Activated T-helper 17 cell treated with anti-CD3 and anti-CD28 coated beads, Interleukin-2, amount 50 U/mL, for 72 hours (primary cell): ENCODE measurements at places on chromosomes 12 and 14.

- ATAC-seq: no peak
Observed at GRCh38 chr14:24713404-24713803, 79.4 kb upstream of the GZMB start.

DNA sequence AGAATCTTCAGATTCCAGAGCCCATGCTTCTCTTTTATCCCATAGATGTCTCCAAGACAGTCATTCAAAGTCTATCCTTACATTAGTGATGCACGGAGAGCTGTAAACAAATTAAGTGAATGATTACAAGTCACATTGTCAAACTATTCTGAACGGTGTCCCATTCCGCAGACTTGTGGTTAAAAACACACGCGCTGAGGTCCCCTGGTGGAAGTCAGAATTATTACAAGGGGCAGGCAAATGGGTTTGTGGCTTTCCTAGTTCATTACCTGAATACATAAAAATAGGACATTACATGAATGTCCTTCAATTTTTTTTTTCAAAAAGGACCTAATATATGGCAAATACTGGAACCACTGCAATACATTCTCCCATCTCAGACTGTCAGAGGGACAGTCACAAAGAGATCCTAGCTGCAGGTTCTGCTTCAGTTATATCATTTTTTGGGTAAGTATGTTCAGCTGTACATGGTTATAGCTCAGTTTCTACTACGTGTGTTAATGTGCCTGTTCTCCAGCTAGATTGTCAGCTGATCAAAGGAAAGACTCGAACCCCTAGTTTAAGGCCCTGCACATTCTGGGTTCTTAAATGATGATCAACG, 53.1 kb upstream of the STON2 start:
- ATAC-seq: peak; percentile 57

DNA sequence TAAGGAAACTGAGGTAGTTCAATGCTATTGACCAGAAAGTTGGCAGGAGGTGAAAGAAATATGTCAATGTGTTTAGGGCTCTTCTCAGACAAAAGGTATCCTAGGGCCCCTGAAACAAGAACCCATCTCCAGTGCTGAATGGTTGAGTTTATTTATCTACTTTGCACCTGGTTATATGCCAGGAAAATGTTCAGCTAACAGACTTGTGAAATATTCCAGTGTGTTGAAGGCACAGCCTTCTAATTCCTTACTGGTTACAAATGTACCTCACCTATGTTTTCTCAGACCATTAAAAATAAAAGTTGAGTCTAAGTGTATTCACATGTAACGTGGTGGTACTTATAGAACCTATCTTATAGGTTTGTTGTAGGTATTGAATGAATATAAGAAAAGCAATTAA, 511.7 kb upstream of the SEL1L start:
- ATAC-seq: no peak

- ATAC-seq: no peak
Observed at GRCh38 chr14:76262641-76263040, 110.9 kb downstream of the GPATCH2L start.

DNA sequence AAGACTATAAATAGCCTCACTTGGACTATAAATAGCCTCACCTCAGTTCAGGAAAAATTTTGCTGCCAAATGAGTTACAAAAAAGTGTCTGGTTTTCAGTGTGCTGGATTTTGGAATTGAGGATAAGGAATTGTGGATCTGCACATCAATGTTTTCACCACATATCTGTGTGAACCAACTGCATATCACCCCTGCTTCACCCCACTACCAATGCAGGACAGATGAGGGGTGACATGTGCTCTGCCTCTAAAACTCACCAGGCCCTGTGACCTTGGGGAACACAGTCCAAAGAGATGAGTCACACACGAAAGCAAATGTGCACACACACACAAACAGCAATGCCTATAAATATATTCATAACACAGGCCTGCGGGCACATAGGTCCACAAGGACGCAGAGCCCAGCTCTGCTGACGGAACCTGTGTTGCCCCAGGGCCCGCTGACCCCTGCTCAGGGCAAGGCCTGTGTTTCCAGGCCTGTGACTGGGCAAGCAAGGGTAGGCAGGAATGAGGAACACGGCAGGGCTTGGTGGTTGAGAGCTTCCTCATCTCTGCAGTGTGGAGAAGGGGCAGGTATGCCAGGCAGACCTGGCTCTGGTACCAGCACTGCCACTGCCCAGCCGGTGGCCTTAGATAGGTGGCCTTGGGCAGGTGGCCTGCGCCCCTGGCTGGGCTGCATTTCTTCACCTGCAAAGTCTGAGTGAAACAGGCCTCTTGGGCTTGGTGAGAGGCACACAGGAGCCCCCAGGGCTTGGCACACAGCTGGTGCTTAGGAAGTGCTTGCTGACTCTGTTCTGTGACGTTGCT, 82.4 kb downstream of the ARL6IP4 start:
- ATAC-seq: peak; percentile 49

- ATAC-seq: no peak
Observed at GRCh38 chr12:51852404-51853137, 4.1 kb upstream of the FIGNL2 start.

DNA sequence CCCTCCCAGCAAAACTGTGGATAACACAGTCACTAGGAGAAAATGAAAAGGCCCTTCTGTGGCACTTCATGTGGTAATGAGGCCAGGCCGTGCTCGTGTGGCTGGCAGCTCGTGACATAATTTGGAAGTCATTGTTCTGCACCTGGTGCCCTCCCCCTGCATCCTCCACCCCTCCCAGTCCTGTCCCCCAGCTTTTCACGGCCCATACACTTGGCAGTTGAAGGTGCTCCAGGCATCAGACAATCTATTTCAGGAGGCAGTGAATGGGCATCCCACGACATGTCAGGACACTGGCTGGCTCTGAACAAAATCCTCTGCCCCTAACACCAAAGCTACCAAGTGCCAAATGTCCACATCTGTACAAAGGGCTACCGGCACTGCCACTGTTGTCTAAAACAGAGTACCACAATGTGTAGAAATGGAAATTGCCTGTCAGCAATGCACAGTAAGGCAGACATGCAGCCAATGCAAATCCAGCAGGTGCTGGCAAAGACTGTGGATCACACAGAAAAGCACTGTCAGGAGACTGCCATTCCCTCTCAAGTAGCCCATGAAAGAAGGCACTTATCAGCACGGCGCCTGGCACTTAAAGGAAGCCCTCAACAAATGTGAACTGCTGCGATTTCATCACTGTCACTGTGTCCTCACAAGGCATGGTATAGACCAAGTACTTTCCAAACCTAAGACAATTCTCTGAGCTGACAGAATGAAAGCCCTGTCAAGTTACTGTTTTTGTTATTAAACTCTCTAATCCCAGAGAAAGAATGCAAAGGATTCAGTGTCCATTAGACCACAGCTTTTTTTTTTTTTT, 39.1 kb downstream of the CORO1C start:
- no peak for ATAC-seq

GRCh38 chr14:97177016-97177415, 379.8 kb downstream of the VRK1 start:
- ATAC-seq: peak; percentile 17

DNA sequence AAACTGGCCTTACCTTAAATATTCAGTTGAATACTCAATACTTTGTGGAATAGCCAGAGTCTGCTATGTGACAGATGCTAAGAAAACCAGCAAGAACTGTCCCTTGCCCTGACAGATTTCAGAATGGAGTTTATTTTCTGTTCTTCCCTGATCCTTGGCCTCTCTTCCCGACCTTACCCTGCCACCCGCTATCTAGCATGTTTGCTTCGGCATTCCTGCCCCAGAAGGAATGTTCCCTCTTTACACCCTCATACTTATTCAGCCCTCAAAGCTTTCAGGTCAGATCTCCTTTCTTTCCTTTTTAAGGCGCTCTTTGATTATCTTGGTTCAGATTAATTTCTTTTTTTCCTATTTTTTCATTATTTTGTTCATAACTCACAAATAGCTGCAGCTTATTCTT, 21.8 kb downstream of the SUSD6 start:
- no peak for ATAC-seq

DNA sequence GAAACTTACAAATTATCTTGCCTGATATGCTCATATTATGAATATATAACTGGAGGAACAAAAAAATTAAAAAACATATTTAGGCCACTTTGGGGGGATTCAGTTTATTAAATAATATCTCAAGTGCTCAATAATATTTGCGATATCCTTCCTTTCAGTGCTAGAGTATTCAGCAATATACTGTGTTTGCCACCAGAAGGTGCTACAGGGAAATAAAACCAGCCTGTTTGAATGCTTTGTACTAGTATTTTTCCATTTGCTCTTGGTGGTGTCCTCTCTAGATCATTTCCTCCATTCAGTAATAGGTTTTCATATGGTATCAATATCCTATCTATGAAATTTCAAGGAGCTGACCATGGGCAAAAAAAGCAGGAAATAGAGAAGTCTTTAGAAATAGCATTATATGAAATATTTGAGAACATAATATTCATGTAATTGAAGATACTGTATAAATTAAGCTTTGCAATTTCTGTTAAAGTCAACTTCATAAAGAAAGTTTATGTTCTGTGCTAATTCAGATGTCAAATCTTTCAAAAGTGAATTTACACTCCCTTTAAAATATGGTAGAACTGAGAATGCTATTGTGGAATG, 106.2 kb upstream of the NAV3 start:
- no peak for ATAC-seq
